GM12878 (cell line): ENCODE measurements at places on chromosomes 7 and 10. TPM values are rescaled to one million over a fixed set of nuclear protein-coding genes. Genes with fewer than 3 reads are reported as not detected.

DNA sequence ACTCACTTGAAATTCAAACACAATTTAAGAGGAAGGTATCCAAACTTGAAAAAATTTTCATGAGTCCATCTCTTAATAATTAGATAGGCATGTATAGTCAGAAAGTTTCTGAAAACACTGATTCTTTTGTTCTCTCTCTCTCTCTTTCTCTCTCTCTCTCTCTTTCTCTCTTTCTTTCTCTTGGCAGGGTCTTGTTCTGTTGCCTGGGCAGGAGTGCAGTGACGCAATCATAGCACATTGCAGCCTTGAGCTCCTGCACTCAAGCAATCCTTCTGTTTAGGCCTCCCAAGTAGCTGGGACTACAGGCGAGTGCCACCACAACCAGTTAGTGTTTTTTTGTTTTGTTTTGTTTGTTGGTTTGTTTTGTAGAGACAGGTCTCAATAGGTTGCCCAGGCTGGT lies 59.3 kb downstream of the PRTFDC1 start:
- no peak for DNase-seq

DNA sequence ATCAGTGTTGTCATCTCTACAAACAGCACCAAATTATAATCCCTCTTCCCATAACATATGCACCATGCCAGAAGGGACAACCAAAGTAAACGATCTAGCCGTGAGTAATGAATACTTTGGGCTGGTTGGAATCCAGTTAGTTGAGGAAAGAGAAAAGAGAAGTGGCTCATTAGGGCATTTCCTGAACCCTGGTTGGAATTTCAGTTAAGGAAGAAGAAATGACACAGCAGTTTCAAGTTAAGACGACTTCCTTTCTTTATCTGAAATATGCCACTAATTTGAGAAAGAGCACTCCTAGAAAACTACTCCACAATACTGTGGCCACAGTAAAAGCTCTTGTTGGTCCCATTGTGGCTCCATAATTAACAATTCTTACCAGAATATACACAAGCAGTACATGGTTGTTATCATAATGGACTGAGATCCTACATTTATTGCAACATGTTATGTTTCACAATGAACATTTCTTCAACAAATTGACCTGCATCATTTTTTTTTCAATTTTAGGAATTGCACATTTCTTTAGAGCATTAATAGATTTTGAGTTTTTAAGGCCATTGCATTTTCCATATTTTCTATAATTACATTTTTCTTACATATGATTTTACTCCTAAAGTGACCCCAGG lies at the start of gene TFEC:
Gene TFEC, minus strand, starts transcription at position 113 of the 626 bp plus-strand sequence. CDS start 46,322 bp downstream, outside the sequence.
- no peak for DNase-seq

- DNase-seq, result no peak
Measured at GRCh38 chr10:119821182-119821581, 51.5 kb downstream of the MCMBP start.

- DNase-seq, result no peak
Measured at GRCh38 chr7:146053492-146053891, 63.1 kb upstream of the CNTNAP2 start.

GRCh38 chr7:45869426-45869825 lies 3.5 kb downstream of the CCDC201 start:
- no peak for DNase-seq

TWIST1 gene
- not detected in 2 replicates for polyA plus RNA-seq

- DNase-seq, result no peak
Measured at GRCh38 chr7:64945503-64946175, 42.6 kb downstream of the ZNF273 start.

SUGCT gene
- 0.32 and 1.2 TPM in 2 replicates for polyA plus RNA-seq

- no peak for DNase-seq
Measured at GRCh38 chr7:101410743-101411507, 48.2 kb downstream of the COL26A1 start.

GRCh38 chr10:28242555-28243204 lies 60.2 kb downstream of the MPP7 start:
- DNase-seq, result no peak

DNA sequence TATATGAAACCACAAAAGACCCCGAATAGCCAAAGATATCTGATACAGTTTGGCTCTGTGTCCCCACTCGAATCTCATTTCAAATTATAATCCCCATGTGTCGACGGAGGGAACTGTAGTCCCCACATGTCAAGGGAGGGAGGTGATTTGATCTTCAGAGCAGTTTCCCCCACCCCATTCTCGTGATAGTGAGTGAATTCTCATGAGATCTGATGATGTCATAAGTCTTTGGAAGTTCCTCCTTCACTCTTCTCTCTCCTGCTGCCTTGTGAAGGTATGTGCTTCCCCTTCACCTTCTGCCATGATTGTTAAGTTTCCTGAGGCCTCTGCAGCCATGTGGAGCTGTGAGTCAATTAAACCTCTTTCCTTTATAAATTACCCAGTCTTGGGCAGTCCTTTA lies 13.0 kb downstream of the ELAPOR2 start:
- DNase-seq, result no peak

DNA sequence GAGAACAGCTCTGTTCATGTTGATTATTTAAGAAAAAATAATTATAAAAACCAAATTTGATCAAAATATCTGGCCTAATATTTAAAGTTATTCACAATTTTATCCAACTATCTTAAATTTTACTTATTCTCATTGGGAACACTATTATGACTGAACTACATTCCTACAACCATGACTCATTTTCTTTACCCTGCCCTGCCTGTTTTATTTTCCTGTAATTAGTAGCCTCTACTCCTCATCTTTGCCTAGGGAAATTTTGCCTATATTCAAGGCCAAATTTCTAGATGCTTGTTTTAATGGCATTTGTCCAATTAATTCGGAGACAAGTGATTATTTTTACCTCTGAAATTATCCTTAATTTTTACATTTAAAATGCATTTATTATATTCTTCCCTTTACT lies 289.7 kb upstream of the TMEM229A start:
- DNase-seq, result no peak

DNA sequence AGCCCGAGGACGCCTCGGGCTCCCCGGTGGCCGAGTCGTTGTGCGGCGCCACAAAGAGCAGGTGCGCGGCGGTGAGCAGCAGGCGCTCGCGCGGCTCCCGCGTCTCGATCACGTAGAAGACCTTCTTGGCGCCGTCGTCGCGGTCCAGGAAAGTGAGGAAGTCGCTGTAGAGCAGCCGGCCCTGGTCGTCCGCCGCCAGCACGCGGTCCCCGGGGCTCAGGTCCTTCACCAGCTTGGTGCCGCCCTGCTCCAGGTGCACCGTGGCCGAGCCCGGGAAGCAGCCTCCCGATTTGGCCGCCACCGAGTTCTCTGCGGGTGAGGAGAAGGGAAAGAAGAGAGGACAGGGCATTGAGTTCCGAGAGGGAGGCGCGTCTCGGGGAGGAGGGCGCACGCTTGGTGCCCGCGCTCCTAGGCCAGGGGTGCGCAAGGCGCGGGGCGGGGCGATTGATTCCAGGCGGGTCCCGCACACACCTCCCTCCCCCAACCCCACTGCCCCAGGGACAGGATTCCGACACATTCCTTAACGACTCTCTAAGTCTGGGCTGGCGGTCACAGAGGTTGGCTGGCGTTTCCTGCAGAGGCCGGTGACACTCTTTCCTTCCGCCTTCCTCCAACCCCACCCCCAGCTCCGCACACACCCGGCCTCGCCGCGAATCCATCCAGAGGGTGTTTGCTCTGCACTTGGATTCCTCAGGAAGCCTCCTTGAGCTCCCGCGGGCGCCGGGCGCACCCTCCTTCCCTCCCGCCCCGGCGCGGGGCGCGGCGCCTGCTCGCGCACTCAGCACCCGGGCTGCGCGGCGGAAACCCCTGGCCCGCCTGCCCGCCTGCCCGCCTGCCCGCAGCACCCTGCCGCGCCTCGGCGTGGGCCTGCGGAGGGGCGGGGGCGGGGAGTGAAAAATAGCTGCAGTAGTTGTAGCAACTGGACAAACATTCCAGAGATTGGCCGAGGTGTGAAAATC lies 8.6 kb downstream of the SHH start:
- no peak for DNase-seq

DNA sequence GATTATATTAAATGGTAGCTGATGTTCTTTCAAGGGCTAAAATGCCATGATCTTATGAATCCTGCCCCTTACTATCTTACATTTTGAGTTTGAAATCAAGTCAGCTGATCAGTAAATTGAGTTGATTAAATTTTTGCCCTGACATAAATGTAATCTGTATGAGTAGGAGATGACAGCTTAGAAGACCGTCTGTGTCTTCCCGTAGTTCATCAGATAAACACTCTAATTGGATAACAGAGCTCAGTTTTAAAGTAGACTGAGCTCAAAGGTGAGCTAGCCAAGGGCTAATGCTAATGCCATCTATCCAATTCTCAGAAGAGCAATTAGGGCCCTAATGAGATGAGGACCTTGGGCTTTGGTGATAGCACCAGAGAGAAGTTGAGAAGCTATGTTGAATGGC lies 82.9 kb downstream of the LRRC4 start:
- DNase-seq, result no peak

DNA sequence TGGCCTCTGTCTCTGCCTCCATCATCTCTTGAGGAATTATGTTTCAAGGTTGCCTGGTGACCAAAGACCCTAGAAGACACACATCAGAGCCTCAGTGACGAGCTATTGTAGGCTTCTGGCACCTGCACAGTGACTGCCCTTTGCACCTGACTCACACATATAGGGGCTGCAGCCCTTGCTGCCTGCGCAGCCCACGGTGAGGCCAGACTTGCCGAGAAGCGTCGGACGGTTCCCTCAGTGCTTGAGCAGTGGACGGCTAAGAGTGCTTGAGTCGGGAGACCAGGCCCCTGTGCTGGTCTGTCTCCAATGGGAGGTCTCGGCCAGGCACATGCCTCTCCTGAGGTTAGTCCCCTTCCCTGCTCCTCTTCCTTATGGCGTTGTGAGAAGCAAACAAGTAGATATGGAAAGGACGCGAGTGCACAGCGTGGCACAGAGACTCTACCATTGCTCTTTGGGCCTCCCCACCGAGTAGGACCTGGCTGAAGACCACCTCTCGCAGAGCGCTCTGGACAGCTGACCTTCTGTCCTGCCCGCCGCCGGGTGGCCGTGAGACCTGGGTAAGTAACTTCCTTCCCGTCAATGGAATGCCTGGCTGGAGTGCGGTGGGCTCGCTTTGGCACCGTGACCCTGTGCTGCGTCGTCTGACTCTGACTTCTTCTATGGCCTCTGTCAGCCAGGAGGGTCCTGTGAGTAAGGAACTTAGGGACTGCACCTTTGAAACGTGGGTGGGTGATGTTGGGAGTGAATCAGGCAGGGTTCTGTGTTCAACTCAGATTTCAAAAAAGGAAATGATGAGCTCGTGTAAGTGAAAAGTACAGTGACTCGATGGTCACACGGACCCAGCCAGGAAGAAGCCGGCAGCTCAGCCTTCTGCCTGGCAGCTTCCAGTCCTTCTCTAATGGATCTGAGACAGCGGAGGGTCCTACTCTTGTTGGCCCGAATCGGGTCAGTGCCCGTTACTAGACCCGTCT lies 33.7 kb downstream of the ZNF775 start:
- DNase-seq, result no peak

- no peak for DNase-seq
Measured at GRCh38 chr7:96737545-96738050, 28.0 kb upstream of the SEM1 start.

GRCh38 chr7:50212666-50213621 lies 91.6 kb upstream of the IKZF1 start:
- no peak for DNase-seq

- DNase-seq, result no peak
Measured at GRCh38 chr10:15791816-15792524, 68.3 kb downstream of the MINDY3 start.

DNA sequence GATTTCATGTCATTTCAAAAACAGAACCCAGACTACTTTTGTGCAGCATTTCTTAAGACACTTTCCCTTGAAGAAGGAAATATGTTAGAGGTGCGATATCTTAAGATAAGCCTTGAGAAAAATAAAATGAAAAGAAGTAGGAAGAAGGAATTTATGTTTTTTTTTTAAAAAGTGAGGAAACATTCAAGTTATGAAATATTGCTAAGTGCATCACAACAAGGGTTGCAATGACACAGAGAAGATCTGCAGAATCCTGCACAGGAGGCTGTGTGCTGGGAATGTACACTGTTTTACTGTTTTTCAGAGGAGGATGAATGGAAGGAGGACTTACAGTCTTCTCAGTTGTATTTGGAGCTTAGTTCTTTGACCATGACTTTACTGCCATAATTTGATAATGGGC lies 79.8 kb upstream of the NME8 start:
- DNase-seq, result no peak

- no peak for DNase-seq
Measured at GRCh38 chr7:103637726-103638125, 191.7 kb upstream of the SLC26A5 start.

PAX4 gene
- not detected in 2 replicates for polyA plus RNA-seq

ITPRID1 gene
- not detected in 2 replicates for polyA plus RNA-seq

DNA sequence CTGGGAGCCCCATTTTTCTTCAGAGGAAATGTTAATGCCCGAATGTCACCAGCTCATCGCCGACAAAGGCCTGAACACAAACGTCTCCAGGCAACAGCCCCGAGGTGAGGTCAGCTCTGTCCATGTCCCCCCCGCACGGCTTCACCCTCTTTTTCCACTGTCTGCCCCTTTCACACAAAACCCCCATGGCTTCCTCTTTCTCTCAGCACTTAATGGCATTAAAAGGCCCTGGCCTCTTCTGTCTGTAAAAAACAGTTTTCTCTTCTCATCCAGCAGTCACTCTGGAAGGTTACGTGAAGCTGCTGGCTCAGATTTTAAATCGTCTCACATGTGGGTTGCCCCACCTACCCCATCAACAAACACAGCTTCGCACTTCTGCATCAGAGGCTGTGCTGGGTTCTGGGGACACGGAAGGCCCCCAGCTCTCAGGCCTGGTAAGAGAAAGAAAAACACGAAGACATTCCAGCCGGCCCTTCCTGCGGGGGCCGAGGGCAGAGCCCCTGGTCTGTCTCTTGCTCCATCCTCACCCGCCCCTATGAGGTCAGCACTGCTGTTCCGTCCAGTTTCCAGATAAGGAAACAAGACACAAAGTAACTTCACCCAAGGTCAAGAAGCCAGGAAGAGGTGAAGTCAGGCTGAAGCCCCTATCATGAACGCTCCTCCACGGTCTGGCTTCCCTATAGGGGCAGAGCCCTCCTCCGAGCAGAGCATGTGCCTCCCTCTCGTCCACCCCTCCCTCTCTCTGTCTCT lies 91.1 kb upstream of the PDGFA start:
- no peak for DNase-seq

- no peak for DNase-seq
Measured at GRCh38 chr7:96497567-96497966, 175.7 kb upstream of the SLC25A13 start.

- no peak for DNase-seq
Measured at GRCh38 chr10:24596217-24596930, 127.3 kb downstream of the ARHGAP21 start.

GRCh38 chr7:102097601-102098161 lies 189.0 kb upstream of the SH2B2 start:
- no peak for DNase-seq

GRCh38 chr10:78420946-78421735 lies 387.5 kb downstream of the RPS24 start:
- DNase-seq, result no peak

RASSF4 gene
- 16.9 and 17.1 TPM in 2 replicates for polyA plus RNA-seq

DNA sequence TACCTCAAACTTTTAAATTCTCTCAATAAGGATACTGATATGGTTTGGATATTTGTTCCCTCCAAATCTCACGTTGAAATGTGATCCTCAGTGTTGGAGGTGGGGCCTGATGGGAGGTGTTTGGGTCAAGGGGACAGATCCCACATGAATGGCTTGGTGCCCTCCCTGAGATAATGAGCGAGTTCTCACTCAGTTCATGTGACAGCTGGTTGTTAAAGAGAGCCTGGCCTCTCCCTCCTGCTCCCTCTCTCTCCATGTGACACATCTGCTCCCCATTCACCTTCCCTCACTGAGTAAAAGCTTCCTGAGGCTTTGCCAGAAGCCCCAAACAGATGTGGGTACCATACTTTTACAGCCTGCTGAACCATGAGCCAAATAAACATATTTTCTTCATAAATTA lies 19.2 kb downstream of the ABCB4 start:
- DNase-seq, result no peak
